ENCODE measurements at places on chromosomes 12 and 14. TPM values are rescaled to one million over a fixed set of nuclear protein-coding genes. Genes with fewer than 3 reads are reported as not detected.

DNA sequence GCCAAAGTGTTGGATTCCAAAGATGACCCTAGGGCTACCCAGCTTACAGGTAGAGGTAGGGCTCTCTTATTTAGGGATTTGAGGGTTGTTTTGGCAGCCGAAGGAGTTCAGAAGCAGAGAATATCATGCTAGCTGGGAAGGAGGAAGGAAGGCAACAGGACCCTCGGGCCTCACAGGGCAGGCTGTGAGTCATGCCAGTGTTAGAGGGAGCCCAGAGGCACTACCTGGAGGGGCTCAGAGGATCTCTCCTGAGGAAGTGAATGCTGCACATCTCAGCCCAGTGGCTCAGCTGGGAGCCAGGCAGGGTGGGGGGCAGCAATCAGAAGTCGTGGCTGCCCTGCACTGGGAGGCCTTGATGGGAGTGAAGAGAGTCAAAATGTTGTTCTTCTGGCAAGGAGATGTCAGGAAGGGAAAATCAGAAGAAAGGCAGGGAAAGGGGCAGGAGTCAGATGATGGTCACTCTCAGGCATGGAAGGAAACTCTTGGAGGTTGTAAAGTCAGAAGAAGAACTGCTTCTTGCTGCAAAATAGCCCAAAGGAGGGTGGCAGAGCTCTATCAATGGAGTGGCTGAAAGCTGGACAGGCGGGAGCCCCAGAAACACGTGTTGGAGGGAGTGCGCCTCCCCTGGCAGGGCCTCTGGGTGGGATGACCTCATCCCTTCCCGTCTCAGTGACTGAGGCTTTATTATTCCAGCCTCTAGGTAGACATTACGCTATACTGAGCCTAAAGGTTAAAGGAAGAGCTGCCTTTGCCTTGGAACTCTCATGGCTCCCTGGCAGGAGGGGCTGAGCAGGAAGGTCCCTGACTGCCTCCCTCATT, 141.3 kb downstream of the SMOC1 start:
- no peaks in the 10 kb centered on the region for H3K27me3 ChIP-seq
- H3K27ac ChIP-seq, result peak overlapping the region; percentile 96
- H3K4me3 ChIP-seq, result no peak overlapping the region
- H3K36me3 ChIP-seq, result peaks cover 58% of the 10 kb centered on the region

DNA sequence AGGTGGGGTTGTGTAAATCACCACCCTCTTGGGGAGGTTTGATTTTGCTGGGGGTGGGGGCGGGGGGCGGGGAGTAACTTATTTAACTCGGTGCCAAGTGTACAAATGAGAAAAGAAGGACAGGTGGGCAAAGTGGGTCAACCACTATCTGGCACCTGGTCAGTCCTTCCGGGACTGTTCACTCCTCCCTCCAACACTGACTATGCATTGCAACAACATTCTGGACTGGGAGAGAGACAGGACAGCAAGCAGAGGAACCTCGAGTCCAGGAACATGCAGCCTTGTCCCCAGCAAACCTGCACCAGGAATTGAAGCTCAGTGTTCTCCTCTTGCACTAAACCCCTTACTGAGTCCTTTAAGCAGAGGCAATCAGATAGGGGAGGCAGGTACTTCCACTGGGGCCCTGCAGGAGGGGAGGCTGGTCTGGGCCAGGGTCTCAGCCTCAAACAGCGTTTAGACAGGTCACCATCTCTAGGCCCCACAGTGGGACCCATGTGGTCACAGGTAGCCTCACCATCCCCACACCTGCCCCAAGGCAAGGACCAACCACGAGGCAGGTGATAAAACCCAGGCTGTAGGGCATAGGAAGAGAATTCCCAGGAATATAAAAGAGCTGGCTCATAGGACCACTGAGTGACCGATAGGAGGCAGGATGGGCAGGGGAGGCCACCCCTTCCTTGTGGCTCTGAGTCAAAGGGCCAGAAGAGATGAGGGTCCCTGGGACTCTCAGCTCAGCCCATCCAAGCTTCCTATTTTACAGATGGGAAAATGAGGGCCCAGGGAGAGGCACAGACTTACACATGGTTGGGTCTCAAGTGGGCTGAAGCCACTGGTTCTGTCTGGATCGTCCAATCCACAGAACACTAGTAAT, 9.8 kb downstream of the CCDC85C start:
- peaks cover 48% of the 10 kb centered on the region for H3K4me1 ChIP-seq
- no peaks in the 10 kb centered on the region for H3K36me3 ChIP-seq
- no peak overlapping the region for H3K27ac ChIP-seq
- no peak for DNase-seq
- H3K4me3 ChIP-seq, result no peak overlapping the region
- peaks cover 21% of the 10 kb centered on the region for H3K27me3 ChIP-seq

GRCh38 chr12:50728841-50729240, 35.1 kb upstream of the ATF1 start:
- no peaks in the 10 kb centered on the region for H3K27me3 ChIP-seq
- DNase-seq, result no peak
- peaks cover 21% of the 10 kb centered on the region for H3K36me3 ChIP-seq
- H3K4me3 ChIP-seq, result no peak overlapping the region

DNA sequence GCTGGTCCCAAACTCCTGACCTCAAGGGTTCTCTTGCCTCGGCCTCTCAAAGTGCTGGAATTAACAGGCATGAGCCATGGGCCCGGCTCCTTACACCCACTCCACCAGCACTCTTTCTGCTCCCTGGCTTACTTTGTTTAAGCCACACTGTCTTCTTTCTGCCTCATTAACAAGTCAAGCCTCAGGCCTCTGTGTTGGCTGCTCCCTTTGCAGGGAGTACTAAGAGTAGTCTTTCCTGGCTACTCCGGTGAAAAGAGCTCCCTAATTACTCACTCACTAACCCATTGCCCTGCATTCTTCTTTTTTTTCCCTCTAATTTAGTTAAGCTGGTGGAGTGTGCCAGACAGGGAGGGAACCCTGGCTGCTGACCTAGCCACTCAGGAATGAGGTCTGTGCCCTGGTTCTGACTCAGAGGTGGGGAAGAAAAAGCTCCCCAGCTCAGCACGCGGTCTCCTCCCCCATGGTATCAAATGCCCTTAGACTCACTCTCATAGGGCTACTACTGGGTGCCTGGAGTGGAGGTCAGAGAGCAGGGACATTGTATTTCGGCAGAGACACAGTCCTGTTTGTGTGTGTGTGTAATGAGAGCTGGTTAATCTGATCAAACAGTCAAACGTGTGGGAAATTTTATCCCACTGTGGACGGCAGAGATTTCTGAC, 19.8 kb downstream of the GALNT6 start:
- DNase-seq, result no peak
- H3K4me1 ChIP-seq, result peaks cover 15% of the 10 kb centered on the region
- H3K4me3 ChIP-seq, result no peak overlapping the region
- no peaks in the 10 kb centered on the region for H3K27me3 ChIP-seq
- no peaks in the 10 kb centered on the region for H3K36me3 ChIP-seq
- H3K27ac ChIP-seq, result peak overlapping the region; percentile 57

Gene LRP1-AS
- total RNA-seq, result not detected

DNA sequence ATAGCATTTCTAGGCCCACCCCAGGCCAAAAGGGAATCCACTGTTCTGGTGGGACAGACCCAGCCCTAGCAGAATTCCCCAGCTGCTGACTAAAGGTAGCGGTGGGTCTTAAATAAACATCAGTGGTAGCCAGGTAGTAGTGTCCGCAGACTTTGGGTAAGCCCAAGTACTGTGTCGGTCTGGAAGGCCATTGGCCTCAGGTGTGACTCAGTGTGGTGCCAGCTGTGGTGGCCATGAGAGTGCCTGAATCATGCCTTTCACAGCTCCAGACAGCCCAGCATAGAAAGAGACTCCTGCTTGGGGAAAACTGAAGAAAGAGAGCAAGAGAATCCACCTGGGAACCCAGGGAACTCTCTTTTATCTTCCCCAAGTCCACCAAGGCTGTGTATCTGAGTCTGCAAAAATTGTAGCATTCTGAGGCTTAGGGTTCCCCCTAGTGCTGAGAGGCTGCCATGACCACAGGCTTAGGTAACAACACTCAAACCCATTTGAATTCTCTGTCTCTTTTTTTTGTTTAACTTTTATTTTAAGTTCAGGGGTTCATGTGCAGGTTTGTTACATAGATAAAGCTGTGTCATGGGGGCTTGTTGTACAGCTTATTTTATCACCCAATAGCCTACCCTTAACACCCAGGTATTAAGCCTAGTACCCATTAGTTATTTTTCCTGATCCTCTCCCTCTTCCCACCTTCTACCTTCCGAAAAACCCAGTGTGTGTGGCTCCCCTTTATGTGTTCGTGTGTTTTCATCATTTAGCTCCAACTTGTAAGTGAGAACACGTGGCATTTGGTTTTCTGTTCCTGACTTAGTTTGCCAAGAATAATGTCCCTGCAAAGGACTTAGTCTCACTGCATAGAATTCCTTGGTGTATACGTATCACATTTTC, 16.7 kb upstream of the CD163L1 start:
- no peaks in the 10 kb centered on the region for H3K36me3 ChIP-seq
- no peak overlapping the region for H3K27ac ChIP-seq
- peak; percentile 54 for DNase-seq

- peak overlapping the region; percentile 98 for H3K27ac ChIP-seq
- DNase-seq, result no peak
- H3K36me3 ChIP-seq, result peaks cover 7% of the 10 kb centered on the region
- H3K4me1 ChIP-seq, result peaks cover 31% of the 10 kb centered on the region
Measured at GRCh38 chr14:21455592-21455911, 371 bp downstream of the CHD8 start.

DNA sequence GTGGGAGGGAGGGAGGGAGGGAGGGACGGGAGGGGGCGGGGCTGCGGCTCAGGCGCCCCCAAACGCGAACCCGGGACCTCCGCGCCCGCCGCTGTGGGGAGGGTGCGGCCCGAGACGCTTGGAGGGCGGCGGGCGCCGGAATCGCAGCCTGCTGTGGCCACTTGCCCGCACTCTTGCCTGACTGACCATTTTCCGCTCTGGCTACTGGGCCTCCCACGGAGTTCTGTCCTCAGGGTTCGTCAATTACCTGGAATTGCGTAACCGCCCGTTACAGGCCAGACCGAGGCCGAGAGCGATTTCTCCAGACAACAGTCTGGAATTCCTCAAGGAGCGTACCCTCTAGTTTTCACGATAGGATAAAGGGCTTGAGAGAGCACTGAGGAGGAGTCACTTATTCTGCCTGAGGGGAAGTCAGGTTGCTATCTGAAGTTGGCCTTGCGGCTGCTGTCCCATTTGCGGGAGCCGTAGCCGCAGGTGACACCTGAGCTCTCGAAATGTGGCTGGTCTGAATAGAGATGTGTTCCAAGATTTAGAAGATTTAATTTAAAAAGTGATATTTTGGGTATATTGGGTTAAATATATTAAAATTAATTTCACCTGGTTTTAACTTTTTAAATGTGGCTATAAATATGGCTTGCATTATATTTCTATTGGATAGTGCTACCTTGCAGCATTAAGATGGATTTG, 446 bp upstream of the ZNF641 start:
- H3K27me3 ChIP-seq, result no peaks in the 10 kb centered on the region
- DNase-seq, result peak; percentile 60
- peak overlapping the region; percentile 93 for H3K4me3 ChIP-seq

- H3K4me1 ChIP-seq, result no peaks in the 10 kb centered on the region
- H3K4me3 ChIP-seq, result no peak overlapping the region
- H3K36me3 ChIP-seq, result peaks cover 2% of the 10 kb centered on the region
- no peaks in the 10 kb centered on the region for H3K27me3 ChIP-seq
Measured at GRCh38 chr12:3976351-3976938, 103.2 kb upstream of the PARP11 start.

DNA sequence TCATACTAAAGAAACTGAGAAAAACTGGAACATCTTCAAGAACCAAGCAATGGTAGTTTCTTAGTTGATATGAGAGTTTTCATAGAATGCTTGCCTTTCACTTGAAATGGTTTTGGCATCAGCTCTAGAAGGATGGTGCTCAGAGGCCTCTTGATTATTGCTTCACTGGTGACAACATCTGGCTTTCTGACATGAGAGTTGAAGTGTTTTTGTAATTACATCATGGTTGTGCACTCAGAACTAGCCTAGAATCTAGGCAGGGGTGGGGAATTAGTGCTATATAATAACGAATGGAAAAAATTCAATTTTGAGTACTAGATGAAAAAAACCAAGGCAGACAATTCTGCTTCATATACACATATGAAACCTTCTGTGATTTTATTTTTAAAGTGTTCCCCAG, 172.8 kb upstream of the LMNTD1 start:
- H3K27me3 ChIP-seq, result no peaks in the 10 kb centered on the region
- H3K27ac ChIP-seq, result no peak overlapping the region
- DNase-seq, result no peak
- no peak overlapping the region for H3K4me3 ChIP-seq

DNA sequence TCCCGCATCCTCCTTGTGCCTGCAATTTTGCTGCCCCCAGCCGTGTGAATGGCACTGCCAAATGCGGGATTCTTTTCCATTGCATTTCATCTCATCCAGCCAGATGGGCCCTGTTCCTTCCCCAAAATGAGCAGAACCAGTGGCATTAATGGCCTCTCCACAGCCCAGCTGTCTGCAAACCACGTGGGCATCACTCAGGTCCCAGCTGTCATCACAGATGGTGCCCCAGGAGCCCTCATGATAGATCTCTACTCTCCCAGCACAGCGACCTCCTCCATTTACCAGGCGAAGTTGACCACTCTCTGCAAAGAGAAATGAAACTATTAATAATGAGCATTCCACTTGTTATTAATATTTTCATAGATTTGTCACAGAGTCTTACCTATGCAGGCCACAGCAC, 17.1 kb downstream of the CD163 start:
- H3K27ac ChIP-seq, result no peak overlapping the region
- no peaks in the 10 kb centered on the region for H3K4me1 ChIP-seq
- H3K4me3 ChIP-seq, result no peak overlapping the region
- no peaks in the 10 kb centered on the region for H3K36me3 ChIP-seq
- DNase-seq, result no peak
- no peaks in the 10 kb centered on the region for H3K27me3 ChIP-seq

GRCh38 chr14:68460541-68460940, 332.3 kb downstream of the ZFP36L1 start:
- H3K4me3 ChIP-seq, result no peak overlapping the region
- DNase-seq, result no peak
- peaks cover 29% of the 10 kb centered on the region for H3K4me1 ChIP-seq
- peaks cover 3% of the 10 kb centered on the region for H3K36me3 ChIP-seq
- no peak overlapping the region for H3K27ac ChIP-seq

Gene LRRIQ1
- 4.3 TPM for total RNA-seq

GRCh38 chr12:78386871-78387270, 477.7 kb upstream of the SYT1 start:
- H3K27ac ChIP-seq, result no peak overlapping the region
- H3K4me3 ChIP-seq, result no peak overlapping the region
- H3K27me3 ChIP-seq, result no peaks in the 10 kb centered on the region
- peaks cover 8% of the 10 kb centered on the region for H3K4me1 ChIP-seq
- no peaks in the 10 kb centered on the region for H3K36me3 ChIP-seq
- DNase-seq, result no peak
